ENCODE measurements at places on chromosomes 3 and 15.

DNA sequence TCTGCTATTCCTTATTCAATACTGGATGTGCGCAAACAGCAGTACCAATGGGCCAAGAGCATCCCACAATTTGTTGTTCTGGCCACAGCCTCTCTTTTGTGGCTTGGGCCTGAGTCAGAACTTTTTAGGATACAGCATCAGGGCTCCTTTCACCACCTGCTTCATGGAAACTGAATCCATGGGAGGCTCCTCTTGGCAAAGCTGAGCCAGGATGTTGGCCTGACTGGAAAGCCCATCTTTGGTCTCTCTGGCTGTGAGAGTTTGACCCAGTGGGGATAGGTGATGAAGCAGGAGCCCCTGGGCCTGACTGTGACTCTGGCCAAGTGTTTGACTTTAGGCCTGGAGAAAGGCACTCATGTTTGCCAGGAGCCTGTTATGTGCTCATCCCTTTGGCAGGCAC is 27.6 kb downstream of the IL16 start:
- DNase-seq: no peak

DNA sequence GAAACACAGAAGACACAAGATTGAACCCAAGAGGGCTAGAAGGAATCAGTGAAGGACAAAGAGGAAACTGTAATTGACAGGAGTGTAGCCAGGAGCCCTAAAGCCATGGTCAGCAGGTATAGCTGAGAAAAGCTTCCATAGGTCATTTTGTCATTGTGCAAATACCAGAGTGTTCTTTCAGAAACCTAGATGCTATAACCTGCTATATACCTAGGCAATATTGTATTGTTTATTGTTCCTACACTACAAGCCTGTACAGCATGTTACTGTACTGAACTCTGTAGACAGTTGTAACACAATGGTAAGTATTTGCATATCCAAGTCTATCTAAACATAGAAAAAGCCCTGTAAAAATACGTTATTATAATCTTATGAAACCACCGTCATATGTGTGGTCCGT is 119.3 kb upstream of the LRRFIP2 start:
- DNase-seq: no peak

DNA sequence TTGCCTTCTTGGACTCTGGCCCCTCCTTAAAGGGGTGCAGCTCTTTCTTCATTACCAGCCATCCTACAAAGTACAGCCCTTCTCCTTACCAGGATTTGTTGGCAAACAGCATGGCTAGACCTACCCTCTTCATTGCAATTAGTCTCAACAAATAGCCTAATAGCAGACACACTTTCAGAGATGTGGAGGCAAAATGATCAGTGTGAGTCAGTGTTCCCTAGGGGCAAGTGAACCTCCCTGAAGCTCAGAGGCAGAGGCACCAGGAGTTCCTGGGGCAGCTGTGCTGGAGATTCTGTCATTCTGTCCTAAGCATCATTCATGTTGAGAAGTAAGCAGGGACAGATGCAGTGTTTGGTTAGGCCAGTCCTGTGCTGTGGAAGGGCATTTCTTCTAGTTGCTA is 14.6 kb upstream of the MECOM start:
- no peak for DNase-seq

DNA sequence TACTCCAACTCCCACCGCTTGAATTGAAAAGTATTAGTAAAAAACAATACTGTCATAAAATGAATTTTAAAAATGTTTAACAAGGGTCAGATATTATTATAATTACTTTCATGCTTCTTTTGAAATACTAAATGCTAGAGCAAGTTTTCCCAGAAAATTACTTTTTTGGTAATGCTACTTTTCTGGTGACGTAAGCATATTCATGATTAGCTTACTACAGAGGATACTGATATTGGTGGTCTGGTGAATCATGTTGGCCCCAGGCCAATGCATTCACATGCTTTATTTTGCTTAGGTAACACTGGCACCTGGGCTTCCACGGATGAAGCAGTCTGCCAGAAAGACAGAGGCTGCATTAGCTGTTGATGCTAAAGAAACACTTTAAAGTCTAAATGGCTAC is 12.4 kb downstream of the SPATA16 start:
- no peak for DNase-seq

GRCh38 chr15:71712182-71712581 is 98.2 kb upstream of the NR2E3 start:
- no peak for DNase-seq

- DNase-seq: no peak
These were observed 30.8 kb downstream of the TOP2B start for GRCh38 chr3:25633919-25634318.

GRCh38 chr3:194380326-194380725 is 10.8 kb upstream of the LRRC15 start:
- no peak for DNase-seq

DNA sequence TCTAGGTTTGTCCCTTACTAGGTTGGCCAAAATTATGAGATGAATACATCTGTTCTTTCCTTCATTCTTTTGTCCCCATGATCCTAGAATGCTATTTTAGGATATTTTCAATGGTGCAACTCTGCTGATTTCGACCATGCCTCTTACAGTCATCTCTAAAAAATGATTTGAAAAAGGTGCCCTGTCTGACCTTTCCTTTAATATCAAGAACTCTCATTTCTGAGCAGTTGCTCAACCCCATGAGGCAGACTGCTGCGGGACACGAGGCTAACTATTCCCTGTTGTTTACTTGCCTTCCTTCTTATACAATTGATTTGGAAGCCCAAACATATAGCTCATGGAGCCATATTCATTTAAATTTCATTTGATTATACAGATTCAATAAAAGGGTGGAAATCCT is 14.6 kb downstream of the PLSCR2 start:
- no peak for DNase-seq

- no peak for DNase-seq
These were observed 436.3 kb upstream of the CBLB start for GRCh38 chr3:106305127-106305526.

DNA sequence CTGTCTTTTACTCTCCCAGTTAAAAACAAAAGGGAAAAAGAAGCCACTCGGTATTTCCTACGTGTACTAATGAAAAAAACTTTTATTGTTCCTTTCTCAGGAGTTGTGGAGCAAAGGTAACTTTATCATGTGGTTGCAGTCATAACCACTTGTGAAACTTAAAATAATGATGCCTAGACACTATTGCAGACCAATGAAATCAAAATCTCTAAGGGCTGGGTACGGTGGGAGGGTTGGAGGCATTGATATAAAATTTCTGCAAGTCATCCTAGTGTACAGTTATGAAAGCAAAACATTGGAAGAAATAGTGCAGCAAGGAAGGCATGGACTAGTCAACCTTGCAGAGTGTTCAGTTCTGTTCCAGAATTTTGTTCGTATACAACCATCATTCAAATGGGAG is 808.8 kb downstream of the TUSC7 start:
- DNase-seq: no peak

DNA sequence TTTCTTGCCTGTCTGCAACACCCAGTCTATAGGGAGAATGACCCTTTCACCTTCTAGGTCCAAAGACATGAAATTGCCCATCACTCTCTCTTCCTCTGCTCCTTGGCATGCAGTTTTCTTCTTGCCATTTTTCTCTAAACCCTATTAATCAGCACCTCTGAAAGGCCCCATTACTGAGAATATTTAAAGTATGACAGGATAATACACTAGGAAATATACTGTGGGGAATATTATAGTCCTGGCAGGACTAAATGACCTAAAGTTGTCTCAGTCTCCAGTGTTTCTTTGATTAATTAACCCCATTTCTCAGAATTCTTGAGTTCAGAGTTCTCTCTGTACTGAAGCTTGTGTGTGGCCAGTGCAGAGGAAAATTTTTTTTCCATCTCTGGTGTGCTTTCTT is 730.7 kb downstream of the AGBL1 start:
- no peak for DNase-seq

DNA sequence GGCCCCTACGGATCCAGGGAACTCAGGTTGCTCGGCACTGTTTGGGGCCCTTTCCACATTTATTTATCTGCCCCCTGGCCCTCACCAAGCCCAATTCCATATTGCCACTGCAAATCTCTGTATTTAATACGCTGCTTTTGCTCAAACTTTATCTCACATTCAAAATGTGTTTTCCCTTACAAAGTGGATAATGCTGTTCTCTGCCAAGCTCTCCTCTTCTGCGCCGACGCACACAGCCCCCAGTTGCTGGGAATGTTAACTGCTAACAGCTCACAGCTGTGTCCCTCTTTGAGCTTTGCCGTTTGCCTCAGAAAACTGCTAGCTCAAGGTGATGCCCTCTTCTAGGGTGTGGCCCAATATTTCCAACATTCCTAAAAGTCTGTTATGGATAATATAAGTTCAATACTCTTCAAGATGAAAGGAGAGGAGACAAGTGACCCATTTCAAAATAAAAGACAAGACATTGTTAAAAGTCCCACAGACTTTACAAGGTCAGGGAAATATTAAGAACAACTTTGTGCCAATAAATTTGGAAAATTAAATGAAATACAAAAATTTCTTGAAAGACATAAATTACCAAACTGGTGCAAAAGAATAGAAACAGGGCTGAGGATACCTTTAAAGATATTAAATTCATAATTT is 12.6 kb upstream of the FBN1 start:
- no peak for DNase-seq

DNA sequence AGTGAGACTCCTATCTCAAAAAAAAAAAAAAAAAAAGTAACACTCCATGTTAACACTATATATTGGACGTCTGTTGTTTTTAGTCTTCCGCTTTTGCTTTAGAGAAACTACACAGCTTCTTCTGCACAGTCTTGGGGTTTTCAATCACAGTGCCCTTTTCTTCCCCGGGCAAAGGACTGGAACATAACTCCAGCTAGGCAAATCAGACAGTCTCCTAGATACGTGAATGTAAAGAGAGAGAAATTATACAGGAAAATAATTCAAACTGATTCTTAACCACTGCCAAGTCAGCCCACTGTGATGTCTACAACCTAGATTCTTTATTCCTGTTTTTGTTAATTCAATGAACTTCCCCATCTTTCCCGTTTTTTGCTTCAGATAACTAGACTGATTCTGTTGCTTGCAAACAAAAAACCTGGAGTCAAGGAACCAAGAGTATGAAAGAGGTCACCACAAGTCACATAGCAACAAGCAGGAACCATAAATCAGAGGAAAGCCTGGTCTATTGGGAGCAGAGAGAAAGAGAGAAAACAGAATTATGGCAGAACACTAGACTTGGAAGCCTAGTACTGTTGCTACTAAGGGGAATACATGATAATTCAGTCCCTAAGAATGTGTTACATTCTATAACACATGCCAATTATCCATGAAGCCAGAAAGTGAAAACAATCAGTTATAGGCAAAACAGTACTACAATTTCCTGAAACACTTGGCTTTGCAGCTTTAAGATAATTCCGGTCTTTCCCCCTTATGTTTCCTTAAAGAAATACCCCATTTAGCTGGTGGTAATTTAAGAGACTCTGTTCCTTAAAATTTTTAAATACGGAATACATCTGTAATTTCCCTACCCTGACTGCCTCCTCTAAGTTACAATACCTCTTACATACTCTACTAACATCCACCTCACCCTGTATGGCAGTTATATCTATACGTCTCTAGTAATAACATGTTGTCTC is 63.1 kb downstream of the TBL1XR1 start:
- no peak for DNase-seq

All from activated T-helper 1 cell treated with Interleukin-2 at 50 U/mL for 16 hours (primary cell).